NCI-H345 (cell line): ENCODE measurements at places on chromosomes 4 and X.
A peak's percentile ranks its signal among the peaks of the same experiment; 100 is the strongest.

- no peak for DNase-seq
These were observed 10.2 kb upstream of the CDKN2AIP start for GRCh38 chr4:183434264-183434663.

- no peak for DNase-seq
These were observed 229.2 kb downstream of the PTTG2 start for GRCh38 chr4:38189445-38189844.

DNA sequence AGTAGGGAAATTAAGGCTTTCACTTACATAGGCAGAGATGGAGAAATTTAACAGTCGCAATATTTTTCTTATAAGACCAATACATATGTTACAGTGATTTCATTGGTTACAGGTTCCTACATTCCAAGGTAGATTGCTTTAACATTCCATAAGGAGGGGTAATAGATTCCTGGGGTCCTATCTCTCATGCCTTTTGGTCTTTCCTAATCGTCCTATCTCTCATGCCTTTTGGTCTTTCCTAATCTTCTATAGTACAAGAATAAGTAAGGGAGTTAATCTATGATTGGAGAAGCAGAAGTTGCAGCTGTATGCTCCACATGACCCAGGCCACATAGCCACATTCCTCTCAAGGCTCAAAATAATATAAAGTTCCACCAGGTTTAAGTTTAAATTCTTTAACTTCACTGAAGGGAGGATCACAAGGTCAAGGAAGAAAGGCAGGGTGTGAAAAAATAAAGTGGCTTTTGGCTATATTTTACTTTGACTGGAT lies 285.0 kb upstream of the BOD1L1 start:
- DNase-seq = no peak

- no peak for DNase-seq
These were observed 32.4 kb downstream of the EGF start for GRCh38 chr4:109945056-109945455.

DNA sequence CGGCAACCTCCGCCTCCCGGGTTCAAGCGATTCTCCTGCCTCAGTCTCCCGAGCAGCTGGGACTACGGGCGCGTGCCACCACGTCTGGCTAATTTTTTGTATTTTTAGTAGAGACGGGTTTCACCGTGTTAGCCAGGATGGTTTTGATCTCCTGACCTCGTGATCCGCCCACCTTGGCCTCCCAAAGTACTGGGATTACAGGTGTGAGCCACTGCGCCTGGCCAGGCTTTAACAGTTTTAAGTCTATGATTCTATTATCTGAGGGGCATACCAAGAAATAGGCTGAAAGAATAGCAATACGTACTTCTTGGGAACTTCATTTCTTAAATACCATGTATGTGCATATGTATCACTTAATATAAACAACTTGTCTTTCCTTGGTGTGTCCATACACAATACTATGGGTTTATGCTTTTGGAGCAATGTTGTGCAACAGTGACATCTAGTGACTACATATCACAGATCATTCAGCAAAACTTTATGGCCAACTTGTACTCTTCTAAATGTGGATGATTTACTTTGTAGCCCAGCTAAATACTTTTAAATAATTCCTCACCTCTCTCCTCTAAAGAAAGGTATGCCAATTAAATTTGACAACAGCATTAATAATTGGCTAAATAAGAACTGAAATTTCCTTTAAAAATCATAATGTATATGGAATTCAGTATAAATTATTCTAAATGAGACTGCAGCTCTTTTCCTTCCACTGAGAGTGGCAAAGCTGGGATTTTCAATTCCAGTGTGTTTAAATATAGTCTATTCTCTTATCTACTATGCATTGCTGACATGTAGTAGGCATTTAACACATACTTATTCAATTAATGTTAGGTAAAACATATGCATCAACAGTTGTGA lies 10.4 kb downstream of the SLC9B1 start:
- DNase-seq = peak; percentile 52
